ENCODE measurements at places on chromosomes 3 and 15. TPM values are rescaled to one million over a fixed set of nuclear protein-coding genes. Genes with fewer than 3 reads are reported as not detected.

DNA sequence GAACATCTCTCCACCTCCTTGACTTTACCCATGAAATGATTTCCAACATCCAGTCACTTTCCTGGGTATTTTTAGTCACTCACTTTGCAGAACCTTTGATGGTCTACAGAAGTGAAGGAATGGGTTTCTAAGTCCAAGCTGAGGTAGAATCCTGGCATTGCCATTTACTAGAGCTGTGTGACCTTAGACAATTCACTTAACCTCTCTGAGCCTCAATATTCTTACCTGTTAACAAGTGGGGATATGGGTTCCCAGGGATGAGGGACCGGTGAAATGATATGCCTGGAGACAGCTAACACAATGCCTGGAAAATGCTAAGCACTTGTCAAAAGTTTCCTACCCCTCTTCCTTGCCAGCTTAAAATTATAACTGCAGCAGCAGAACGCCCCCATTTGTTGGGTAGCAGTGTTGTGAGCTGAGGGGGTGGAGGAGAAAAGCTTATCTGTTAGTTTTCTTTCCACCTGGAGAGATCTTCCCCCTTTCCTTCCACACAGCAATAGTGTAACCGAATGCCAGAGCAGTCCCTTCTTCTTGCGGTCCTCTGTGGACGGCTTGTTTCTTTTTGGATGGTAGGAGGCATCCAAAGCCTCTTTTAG is 319.2 kb upstream of the LRRFIP2 start:
- no peak for DNase-seq

GRCh38 chr3:144511346-144511745 is 539.7 kb downstream of the DIPK2A start:
- no peak for DNase-seq

DNA sequence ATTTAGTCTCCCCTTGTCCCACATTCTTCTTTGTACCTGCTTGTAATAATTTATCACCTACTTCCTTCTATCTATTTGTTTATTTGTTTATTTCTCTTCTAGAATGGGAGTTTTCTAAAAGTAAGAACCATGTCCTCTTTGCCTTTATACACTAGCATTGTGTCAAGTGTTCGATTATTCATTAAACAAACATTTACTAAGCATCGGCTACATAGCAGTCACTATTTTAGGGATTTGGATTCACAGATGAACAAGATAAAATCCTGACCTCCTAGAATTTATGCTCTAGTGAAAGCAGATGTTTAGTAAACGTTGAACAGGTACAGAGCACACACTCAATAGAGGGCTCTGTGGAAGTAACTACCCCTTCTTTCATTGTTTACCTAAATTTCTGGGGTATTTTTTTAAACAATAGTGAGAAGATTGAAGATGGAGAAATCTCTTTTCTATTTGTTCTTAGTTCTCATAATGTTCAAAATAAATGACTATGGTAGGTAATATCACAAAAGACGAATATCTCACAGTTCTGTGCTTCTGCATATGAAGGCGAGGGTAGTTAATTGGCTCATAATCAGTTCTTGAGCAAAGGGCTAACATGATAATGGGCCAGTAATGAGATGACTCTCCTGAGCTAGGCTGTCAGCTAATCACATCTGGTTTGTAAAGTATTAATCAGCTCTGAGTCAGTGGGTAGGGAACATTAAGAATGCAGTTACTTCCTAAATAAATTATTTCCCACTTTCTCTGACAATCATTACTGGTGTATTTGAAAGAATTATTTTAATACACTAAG is 111.9 kb downstream of the SLC9A9 start:
- DNase-seq: no peak

GRCh38 chr3:35744419-35744818 is 105.1 kb downstream of the ARPP21 start:
- DNase-seq: no peak

GRCh38 chr3:195708626-195709481 is 11.9 kb upstream of the MUC20 start:
- no peak for DNase-seq

DNA sequence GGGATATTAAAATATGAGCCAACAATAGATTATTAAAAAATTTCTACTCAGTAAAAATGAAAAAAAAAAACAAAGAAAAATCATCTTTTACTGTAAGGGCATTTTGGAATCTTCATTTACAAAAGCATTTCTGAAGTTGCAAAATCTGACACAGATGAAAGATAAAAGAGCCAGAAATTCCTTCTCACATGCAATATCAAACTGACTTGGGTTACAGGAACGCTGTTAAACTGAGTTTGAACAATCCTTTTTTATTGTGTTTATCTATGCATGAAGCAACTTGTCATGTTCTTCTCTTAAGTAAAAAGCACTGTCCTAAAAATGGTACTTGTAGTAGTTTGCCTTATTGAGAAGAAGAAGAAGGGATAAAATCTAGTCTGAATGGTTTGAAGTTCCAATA is 468.5 kb upstream of the KCNMB2 start:
- no peak for DNase-seq

DNA sequence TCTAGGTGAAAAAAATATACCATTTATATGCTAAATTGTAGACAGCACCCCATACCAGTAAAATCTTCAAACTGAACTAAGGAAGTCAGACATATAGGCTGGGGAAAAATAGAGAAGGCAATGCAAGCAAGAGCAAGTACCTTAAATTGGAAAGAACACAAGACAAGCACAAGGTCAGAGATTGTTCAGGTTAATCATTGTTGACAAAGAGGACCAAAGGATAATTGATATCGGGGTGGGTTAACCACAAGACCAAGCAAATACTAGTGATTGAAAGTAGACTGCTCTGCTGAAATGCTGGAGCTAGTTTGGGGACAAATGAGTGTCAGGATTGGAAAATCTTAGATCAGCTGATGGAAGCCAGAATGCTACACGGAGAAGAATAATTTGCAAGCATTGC is 499.8 kb downstream of the ROBO2 start:
- DNase-seq: no peak

DNA sequence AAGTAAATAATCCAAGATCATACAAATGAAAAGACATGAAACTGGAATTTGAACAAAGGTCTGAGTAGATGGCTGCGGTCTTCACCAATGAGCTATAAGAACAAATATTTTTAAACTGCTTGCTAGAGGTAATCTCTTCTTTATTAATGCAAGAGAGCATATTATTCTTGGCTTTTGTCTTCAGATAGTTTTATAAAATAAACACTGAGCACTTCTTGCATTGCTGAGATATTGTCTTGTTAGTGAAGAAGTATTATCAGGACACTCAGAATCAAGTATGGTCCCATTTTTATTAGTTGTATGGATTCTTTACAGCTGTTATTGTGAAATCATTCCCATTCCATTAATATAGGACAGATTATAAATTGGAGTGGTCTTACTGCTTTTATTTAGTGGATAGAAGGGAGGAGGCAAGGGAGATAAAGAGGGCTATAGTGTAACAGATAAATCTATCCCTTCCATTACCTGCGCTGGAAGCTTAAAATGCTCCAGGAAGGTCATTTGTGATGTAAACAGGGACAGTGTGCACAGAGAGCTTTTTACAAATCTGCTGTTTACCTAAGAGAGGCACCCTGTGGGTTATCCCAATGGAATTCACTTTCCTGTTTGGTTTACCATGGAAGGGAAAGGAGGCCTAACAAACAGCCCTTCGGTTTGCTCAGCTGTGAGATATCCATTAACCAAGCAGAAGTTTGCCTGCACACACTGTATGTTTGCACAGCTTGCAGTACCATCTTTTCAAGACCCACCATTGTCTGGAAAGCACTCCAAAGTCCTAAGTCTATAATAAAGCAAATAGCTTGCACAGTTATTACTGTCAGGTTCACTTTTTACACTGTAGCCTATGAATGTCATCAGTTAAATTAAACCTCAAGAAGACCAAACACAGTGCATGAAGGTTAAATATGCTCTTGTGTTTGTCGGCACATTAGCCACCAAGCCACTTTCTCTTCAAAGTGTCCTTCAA is 347.7 kb upstream of the TGFBR2 start:
- DNase-seq: no peak

- no peak for DNase-seq
These were observed 196.0 kb downstream of the ADAMTS9 start for GRCh38 chr3:64491843-64492242.

DNA sequence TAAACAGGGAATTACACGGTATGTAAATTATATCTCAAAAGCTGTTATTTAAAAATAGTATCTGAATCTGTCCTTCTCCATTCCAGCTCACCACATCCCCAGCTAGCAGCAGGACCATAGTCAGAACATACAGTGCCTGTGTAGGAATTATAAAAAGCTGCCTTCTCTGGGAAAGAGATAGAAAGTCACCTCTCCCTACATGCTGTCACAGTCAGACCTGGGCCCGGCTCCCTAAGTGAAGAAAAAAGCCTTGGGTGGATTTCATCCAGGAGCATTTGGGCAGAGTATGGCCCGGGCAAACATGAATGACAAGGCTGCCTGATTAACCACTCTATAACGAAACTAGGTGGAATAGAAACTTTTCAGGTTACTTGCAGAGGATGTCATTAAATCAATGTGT is 144.1 kb downstream of the CNTN3 start:
- DNase-seq: no peak

GRCh38 chr3:47365213-47366153 is 15.3 kb upstream of the PTPN23 start:
- DNase-seq: no peak

- DNase-seq: no peak
These were observed 86.9 kb upstream of the PRTG start for GRCh38 chr15:55829826-55830225.

DNA sequence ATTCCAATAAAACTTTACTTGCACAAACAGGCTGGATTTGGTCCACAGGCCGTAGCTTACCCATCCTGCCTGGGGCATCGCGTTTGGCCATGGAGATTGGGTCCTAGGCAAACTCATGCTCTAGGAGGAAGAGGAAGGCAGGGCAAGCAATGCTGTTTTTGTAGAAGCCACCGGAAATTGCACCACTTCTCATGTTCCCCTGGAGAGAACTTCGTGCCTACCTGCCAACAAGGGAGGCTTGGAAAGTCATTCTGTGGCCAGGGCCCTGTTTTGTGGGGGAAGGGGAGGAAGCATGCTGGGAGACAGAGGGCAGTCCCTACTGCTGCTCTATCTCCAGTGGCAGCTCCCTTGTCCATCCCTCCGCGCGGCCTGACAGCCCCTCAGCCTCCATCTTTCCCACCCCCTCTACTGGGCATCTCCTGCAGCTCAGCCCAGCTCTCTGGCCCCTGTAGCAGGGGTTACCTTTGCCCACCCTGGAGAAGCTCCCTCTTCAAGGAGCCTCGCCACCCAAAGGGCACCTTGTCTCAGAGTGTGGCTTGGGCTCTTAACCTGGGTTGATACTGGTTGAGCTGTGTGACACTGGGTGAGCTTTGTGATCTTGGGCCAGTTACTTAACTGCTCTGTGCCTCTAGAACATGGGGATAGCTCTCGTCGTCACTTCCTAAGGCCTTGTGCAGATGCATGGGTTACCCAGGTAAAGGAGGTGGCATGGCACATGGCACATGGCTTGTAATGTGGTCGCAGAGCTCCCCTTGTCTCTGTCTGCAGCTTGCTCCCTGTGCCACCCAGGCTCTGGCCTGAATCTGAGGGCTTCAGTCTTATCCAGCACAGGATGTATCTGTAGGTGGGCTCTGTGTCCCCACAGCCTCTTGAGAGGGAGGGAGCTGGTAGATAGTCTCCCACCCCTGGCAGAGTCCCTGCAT is 6.1 kb downstream of the ABTB1 start:
- peak; percentile 65 for DNase-seq

DNA sequence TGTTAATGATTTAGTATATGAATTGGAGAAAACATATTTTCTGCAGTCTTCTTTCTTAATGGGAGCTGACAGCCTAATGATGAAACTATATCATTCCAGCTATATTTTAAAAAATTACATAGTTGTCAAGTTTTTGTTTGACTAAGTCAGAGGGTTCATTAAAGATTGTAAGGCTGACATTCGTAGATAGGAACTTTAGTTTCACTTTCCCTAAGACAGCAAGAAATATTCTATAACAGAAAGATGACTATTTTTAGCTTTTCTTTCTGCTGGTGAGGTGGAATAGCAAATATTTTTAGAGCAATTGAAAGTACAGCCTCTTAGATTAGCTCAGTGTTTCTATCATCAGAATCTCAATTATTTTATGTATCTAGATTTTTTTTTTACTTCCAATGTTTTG is 60.2 kb downstream of the PIAS1 start:
- DNase-seq: no peak

GRCh38 chr3:52038227-52038626 is 18.1 kb downstream of the DUSP7 start:
- no peak for DNase-seq

DNA sequence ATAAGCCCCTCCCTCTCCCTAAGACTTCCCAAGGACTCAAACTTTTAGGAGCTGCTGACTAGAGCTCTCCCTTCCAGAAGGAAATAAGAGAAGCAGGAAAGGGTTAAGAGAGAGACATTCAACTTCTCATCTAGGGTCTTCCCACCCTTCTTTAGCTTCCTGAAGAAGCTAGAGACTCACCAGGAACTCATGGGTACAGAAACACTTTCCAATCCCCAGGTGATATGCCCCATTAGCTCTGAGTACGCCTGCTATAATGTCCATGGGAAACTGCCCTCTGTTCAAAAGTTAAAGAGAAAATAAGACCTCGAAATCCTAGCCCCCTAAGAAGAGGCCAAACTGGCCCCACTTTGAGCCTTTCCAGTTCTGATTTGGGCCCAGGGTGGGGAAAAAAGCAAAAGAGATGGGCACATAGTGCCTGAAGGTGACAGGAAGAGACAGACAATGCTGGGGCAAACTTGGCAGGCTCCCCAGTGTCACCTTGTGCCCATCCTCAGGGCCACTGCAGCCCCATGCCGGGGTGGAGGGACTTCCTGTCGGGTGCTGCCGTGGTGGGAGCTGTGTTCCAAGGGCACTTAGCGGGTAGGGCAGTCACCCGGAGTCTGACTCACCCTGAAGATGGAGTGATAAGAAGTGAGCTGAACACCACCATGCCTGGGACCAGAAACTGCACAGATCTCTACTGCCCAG is 29.5 kb downstream of the CCDC12 start:
- DNase-seq: no peak

DNA sequence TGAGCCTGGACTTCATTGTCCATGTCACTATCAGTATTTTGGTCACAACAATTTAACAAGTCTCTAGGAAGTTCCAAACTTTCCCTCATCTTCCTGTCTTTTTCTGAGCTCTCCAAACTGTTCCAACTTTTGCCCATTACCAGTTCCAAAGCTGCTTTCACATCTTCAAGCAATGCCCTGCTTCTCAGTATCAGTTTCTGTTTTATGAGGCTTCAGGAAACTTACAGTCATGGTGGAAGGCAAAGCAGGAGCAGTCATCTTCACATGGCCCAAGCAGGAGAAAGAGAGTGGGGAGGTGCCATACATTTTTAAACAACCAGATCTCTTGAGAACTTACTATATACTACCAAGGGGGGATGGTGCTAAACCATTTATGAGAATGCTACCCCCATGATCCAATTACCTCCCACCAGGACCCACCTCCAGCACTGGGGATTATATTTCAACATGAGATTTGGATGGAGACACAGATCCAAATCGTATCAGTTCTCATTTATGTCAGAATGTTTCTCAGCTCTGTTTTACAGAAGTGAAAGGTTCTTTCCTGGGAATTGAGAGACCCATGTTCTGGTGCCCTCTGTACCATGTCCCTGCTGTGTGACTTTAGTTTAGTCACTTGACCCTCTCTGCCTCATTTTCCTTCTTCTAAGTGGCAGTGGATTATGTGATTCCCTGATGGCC is 169.7 kb downstream of the PLCL2 start:
- no peak for DNase-seq

GRCh38 chr3:175729466-175729865 is 870.3 kb downstream of the NAALADL2 start:
- no peak for DNase-seq

ARNT2 gene
- total RNA-seq: 4.1 TPM

LXN gene
- 2.0 TPM for total RNA-seq

HAUS2 gene
- 26.5 TPM for total RNA-seq

CACNA1D gene
- total RNA-seq: 0.34 TPM

AHSG gene
- total RNA-seq: not detected

RARB gene
- 2.3 TPM for total RNA-seq

GP5 gene
- not detected for total RNA-seq

ZBED2 gene
- total RNA-seq: not detected

HOMER2 gene
- total RNA-seq: 71.3 TPM
